ENCODE measurements at places on chromosomes 13 and 19. TPM values are rescaled to one million over a fixed set of nuclear protein-coding genes. Genes with fewer than 3 reads are reported as not detected.

The NKG7 gene
- polyA plus RNA-seq, result 8.9 TPM

The ZNF574 gene
- polyA plus RNA-seq, result 11.2 TPM

GRCh38 chr19:13211426-13212308, 61.5 kb downstream of the IER2 start:
- DNase-seq, result no peak

- DNase-seq, result no peak
Observed at GRCh38 chr19:18435178-18435841, 2.6 kb downstream of the ISYNA1 start.

- DNase-seq, result no peak
Observed at GRCh38 chr13:79548902-79549301, 67.9 kb downstream of the NDFIP2 start.

GRCh38 chr19:2458054-2458453, 1.3 kb upstream of the LMNB2 start:
- no peak for DNase-seq
